ENCODE measurements at places on chromosomes 4 and X. TPM values are rescaled to one million over a fixed set of nuclear protein-coding genes. Genes with fewer than 3 reads are reported as not detected.

DNA sequence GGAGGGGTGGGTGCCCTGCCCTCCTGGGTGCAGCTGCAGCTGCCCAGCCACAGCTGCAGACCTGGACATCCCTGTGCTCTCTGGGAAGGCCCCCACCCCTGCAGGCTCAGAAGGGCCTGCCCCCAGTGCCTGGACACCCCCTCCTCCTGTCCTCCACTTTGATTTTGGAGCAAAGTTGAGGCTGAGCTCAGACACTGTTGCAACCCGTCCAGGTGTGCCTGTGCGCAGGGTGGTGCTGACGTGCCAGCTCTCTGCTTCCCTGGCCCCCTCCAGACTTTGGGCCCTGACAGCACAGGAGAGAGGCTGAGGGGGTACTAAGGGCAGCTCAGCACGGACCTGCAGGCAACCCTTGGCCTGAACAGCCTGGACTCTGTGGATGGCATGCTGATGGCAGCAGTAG lies 750.3 kb downstream of the ARAP2 start:
- no peak for DNase-seq

DNA sequence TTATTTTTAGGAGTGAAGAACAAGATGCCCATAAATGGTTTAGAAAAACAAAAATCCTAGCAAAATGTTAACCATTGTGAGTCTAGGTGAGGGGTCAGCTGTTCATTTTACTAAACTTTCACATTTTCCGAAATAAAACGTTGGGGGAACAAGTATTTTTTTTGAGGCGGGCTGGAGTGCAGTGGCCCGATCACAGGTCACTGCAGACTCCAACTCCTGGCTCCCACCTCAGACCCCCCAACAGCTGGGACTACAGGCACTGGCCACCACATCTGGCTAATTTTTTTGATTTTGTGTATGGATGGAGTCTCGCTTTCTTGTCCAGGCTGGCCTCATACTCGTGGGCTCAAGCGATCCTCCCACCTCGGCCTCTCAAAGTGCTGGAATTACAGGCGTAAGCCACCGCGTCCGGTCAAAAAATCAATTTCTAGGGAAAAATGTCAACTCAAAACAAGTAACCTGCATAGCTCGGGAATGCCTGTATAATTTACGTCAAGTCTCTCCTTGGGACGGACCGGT lies 742 bp upstream of the TAF1 start:
- DNase-seq: no peak

DNA sequence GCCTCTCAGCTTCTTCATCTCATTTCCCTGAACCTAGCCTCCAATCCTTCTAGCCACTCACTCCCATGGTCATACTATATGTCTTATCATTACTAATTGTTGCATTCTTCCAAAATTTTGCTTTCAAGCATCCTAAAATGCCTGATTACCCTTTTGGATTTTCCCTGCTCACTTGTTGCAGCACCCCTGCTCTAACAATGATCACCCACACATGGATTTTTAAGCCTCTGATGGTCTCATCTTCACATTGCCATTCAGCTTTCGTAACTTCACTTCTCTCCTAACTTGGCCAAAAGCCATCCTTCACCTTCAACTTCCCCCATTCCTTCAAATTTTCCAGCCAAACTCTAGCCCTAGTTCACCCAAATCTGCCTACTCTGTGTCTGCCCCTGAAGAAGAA lies 33.8 kb upstream of the MGST2 start:
- DNase-seq: no peak

- no peak for DNase-seq
Observed at GRCh38 chr4:38068107-38068506, 107.9 kb downstream of the PTTG2 start.

DNA sequence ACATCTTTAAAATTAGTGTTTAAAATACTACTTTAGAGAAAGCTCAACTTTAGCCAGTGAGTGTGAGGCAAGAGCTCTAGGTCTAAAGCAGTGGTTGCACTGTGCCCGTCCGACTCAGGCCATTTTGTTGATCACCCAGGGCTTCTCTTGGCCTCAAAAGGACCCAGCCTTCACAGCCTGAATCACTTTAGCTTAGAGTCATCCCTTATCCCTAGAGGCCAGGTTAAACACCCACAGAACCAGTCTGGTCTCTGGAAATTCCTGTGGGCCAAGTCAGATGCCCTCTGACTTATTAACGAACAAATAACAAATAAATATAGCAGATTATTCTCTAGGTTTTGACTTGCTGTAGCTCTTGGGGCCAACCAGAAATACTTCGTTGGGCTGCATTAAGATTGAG lies 102.3 kb downstream of the WWC2 start:
- DNase-seq: no peak

DNA sequence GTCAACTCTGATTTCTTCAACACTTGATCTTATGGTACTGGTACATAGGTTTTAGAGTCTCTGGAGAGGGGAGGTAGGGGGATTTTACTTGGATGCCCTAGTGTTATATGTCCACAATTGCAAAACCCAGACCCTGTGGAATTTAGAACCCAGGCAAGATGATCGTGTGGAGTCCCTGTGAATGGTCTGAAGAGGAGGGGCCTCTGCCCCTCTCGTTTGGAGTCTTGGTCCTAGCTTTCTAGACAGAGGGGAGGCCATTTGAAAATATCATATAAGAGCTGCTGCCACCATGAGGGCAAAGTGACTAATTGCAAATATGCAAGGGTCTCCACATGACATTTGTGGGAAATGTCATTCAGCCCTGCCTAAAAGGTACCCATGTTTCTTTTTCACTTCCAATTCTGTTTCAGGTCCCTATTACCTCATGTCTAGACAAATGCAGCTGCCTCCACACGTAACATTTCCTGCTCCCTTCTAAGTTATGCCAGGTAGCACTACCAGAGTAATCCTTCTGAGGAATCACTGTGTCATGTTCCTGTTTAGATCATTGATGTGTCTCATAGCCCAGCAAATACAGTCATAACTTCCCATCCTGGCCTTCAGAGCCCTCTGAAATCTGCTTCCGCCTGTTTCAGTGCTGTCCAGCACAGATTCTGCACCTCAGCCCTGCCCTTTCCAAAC lies 126.8 kb downstream of the KLHL8 start:
- no peak for DNase-seq

GRCh38 chr4:37830640-37831039 lies 4.2 kb downstream of the PGM2 start:
- DNase-seq: no peak

DNA sequence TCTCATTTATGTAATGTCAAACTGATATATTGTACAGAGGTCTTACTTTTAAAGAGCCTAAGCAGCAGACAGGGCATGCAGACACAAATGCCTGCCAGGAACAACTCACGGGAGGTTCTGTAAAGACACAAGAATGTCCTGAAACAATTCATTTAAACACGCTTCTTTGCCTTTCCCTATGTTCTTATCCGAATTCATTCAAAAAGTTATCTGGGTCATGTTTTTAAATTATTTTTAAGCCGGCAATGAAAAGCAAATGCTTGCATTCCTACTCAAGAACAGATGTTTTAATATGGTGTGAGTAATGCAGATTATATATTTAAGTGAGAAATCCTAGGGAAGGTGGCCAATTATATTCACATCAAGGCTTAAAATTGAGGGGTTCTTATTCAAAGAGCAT lies 192.6 kb downstream of the PDGFC start:
- DNase-seq: no peak

- DNase-seq: no peak
Observed at GRCh38 chr4:1792832-1793495, at the start of gene FGFR3. TSS of gene FGFR3 (plus strand) at chr4:1793293. CDS start at chr4:1793935, 642 bp downstream.

GRCh38 chr4:1237981-1238675 lies 10.8 kb downstream of the CTBP1 start:
- no peak for DNase-seq

- DNase-seq: no peak
Observed at GRCh38 chr4:100165809-100166208, 24.5 kb downstream of the DDIT4L start.

GRCh38 chrX:119427024-119427794 lies 28.1 kb downstream of the SLC25A43 start:
- DNase-seq: no peak

GRCh38 chrX:28549838-28550237 lies 37.4 kb upstream of the IL1RAPL1 start:
- no peak for DNase-seq

GRCh38 chr4:102869569-102870197 lies 891 bp downstream of the CISD2 start:
- DNase-seq: no peak

GRCh38 chr4:70908993-70909556 lies 6.9 kb downstream of the MOB1B start:
- no peak for DNase-seq

GRCh38 chrX:44908153-44908552 lies 35.2 kb downstream of the KDM6A start:
- DNase-seq: no peak

CTAG1A gene
- polyA plus RNA-seq: not detected
